ENCODE measurements at places on chromosomes 5 and 9.

DNA sequence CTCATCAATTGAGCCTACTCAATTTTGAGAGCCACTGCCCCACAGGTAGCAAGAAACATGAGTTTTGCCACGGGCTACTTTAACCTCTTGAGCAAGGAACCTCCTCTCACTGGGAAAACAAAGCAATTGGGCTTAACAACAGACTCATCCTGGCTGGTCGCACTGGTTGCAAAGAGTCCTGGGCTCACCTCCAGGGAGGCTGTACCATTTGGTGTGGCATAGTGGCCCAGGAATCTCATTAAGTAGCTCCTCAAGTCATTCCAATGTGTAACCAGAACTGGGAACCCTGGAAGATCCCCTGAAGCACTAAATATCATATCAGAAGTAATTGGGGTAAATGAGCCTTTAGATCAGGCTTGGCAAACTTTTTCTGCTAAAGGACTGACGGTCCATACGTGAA is 78.5 kb downstream of the MYO10 start:
- DNase-seq: no peak

- DNase-seq: no peak
Observed at GRCh38 chr9:89992326-89993198, 387.8 kb downstream of the GADD45G start.

- DNase-seq: no peak
Observed at GRCh38 chr5:136754216-136754615, 388.9 kb upstream of the TRPC7 start.

DNA sequence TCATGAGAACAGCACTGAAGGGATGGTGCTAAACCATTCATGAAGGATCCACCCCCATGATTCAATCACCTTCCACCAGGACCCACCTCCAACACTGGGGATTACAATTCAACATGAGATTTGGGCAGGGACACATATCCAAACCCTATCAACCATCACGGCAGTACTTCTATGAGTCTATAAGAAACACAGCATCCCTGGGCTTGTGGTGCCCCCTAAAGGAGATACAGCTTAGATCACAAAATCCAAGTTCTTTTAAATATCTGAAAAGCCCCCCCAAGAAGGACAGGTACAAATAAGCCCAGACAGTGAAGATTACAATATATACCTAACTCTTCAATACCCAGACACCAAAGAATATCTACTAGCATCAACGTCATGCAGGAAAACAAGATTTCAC is 233.7 kb upstream of the ADRA1B start:
- DNase-seq: no peak

DNA sequence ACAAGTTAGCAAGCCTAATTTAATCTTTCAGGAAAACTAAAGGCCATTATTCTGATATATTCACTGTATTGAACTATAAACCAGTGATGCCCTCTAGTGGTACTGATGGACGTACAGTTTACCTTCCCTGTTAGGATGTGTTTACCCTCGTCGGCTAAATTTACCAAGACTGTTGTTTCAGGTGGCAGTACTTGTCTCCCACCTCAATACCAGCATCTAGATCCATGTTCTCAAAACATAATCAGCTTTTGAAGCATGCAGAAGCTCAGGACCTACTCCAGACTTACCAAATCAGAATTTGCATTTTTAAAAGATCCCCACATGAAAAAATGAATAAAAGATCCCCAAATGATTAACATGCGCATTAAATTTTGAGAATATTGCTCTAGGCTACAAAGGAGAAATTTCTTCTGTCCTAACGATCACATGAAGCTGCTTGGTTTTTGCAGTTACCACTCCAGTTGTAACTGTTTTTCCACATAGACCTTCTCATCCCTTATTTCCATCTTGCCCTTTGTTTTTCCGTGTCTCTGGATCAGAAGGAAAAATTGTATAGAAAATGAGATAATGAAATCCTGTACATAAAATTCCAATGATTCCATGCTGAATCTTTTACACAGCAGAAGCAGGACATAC is 3.2 kb upstream of the BAAT start:
- no peak for DNase-seq

DNA sequence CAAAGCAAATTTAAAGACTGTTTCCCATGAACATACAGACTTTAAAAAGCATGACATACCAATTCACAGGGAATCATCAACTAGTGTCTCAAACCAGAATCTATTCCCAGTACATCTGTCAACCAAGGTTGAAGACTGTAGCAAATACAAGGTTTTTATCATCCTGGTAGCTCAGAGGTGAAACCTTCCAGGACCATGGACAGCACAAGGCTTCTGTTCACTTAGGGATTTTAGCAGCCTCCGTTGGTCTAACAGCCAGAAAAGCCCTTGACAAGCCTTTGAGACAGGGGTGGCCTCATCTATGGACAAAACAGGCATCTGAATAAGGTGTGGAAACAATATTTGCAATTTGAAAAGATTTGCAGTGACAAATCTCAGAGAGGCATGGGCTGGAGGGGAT is 119.0 kb downstream of the TRIM32 start:
- no peak for DNase-seq

DNA sequence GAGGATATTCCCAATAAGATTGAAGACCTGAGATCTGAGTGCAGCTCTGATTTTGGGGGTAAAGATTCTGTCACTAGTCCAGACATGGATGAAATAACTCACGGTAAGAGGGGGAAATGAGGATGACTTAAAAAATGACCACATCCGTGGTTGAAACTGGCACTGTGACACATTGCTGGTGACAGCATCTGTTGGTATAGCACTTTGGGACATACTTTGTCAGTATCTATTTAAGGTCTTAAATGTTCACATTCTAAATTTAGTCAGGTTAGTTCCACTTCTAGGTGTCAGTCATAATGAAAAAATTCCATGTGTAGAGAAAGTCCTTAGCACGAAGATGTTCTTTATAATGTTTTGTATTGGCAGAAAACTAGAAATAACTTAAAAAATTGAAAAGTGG is 70.9 kb downstream of the GAPVD1 start:
- DNase-seq: peak; percentile 67

DNA sequence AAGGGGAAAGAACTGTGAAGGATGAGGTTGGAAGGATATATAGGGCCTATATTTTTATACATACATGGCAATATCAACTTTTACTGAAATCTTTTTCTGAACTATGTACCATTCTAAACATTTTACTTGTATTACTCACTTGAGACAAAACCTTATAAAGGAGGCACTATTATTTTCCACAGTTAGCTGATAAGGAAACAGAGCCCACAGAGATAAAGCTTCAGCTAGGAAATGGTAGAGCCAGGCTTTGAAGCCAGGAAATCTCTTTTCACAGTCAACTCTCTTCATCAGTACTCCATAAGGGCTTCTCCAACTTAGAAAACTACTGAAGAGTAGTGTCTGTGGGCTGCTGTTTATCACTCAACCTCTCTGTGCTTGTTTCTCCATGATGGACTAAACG is 613.7 kb downstream of the PRELID2 start:
- no peak for DNase-seq

DNA sequence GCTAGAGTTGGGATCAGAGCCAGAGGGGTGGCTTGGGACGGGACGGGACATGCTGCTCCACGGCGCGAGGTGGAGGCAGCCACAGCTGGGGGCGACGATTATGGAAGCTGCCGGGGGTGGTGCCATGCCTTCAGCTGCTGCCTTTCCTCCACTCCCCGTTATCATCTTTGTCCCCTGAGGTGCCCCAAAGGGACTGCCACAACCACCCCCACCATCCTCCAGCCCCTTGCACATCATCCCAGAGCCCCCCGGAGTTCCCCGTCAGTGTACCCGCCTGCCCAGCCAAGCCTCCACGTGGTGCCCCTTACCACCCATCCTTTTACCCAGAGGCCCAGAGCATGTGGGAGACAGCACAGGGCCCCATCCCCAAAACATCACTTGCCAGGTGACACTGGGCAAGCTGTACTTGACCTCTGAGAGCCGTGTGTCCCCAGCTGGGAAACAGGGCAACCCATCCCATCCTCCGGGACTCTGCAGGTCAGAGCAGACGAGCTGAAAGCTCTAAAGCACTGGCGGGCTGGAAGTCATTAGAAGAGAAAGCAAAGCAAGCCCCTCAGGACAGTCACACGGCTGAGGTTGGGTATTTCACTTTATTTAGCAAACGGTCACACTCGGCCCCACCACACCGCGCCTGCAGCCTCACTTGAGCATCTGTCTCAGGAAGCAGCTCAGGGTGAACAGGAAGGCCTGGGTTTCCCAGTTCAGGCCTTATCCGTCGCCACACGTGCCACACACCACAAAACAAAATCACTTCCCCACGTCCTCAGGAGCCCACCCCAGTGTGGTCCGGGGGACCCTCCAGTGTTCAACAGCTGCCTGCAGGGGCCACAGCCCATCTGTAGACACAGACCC is 19.5 kb upstream of the MXD3 start:
- DNase-seq: no peak

DNA sequence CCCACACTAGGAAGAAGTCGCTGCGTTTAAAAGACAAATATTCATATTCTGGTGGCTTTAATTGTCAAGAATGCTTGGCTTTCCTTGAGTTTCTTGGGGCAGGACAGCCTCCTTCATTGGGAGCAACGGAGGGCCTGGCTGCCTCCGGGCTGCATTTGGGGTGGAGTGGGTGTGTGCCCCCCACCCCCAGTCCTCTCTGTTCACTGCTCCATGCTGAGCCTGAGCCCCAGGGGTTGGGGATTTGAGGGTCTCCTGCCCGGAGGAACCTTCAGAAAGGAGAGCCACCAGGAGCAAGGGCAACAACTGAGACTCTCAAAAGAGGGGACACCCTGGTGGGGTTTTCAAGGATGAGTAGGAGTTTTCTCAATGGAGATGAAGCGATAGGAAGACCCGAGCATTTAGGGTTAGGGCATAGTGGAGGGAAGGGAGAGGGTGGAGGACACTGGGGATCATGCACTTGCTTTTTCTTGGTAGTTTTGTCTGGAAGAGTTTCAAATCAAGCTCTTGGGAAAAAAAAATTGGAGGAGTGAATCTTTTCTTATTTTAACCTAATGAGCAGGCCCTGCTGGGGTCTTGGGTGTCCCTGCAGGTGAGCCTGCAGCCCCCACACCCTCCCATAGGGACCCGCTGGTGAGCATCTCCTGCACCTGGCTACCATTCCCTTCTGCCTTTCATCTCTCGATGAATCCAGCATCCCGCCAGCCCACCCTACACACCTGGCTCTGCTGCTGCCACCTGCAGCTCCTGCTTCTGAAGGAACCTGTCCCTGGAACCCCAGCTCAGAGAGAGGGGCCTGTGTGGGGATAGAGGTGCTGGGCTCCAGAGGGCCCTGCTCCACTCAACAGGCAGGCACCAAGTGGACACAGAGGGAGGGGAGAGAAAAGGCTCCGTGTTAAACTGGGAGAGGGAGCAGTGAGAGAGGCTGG is 4.1 kb downstream of the SLC6A19 start:
- DNase-seq: no peak

DNA sequence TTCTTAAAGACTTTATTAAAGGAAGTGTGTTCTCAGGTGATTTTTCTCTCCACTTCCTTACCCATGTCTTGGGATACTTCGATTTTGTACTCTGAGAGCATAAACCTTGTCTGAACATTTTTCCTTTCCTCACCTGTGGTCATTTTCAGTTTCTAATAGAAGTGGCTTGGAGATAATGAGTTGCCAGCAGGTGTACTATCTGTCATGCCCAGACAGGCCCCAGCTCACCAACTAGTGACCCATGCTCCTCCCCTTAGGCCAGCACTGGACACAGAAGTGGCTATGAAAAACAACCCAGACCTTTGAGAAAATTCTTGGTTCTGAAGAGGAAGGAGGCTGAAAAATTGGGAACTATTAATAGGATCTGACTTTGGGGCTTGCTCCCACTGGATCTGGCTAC is 49.2 kb upstream of the SMIM32 start:
- no peak for DNase-seq

DNA sequence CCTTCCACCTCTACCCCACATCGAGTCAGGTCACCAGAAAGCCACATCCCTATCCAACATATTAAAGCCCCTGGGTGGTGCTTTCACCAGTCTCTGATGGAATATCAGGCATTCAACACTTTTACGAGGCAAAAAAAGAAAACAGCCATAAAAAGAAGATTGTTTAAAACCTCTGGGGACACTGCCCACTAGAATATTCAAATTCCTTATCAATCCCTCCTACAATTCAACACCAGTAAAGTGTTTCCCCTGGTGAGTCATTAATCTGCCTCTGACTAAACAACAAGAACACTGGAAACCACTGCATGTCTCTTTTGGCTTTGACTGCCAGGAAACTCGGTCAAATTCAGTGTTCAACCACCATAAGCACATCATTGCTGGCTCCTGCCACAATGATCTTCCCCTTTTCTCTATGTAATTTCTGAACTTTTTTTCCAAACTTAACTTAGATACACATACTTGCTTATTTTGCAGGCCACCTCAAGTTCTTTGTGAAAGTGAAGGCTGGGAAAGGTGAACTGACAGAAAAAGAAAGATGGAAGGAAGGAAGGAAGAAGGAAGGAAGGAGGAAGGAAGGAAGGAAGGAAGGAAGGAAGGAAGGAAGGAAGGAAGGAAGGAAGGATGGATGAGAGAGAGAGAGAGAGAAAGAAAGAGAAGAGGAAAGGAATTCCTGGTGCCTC is 105.3 kb downstream of the PAX5 start:
- peak; percentile 70 for DNase-seq

DNA sequence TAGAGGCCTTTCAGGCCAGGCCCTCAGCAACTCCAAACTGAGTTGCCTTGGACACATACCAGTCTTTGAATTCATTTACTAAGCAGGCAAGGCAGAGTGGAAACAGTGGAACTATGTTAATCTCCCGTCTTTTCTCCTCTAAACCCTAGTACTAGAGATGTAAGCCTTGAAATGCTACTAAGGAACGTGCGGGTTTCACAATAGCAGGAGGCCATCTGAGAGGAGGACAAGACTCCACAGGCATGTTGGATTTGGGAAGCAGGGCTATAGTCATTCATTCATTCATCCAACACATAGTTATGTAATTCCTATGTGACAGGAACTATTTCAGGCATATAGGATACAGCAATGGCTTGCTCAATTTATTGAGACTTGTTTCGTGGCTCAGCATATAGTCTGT is 3.3 kb upstream of the OCLN start:
- DNase-seq: no peak

DNA sequence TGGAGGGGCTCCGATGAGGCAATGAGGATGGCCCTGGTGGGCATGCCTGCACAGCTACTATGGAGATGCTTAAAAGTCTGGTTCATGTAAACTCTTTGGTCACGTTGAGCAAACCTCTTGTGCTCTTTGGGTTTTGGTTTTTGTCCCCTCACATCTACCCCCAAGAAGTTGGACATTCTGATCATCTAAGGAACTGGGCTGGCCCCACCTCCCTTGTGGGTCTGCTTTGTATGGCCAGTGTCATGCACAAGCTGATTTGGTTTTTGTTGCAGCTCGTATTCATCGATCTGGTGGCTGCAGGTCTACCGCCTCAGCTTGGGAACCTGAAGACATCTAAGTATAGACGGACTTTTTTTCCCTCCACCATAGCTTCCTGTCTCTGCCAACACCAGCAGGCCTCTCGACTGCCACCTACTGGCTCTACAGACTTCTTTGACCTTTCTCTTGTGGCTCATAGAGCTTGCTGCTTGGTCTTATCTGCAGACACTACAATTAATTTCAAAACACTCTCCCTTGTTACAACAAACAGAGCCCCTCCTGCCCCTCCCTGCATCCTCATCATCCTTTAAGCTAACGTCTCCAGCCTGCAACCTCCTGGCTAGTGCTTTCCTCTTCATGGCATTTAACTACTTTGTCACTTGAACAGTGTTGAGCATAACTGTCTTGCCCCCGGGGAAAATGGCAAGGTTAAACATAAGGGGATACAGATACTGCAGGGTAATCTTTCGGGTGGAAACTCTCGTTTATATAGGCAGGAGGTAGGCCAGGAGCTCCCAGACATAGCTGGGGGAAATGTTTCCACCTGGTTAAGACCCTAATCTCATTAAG is 34.5 kb downstream of the TSTD2 start:
- DNase-seq: peak; percentile 58

- no peak for DNase-seq
Observed at GRCh38 chr5:92942762-92943161, 638.3 kb downstream of the NR2F1-AS1 start.

All from stimulated activated naive CD8-positive, alpha-beta T cell treated with anti-CD3 and anti-CD28 coated beads, Interleukin-15, amount 100 ng/mL, for 72 hours (primary cell).